Peyer's patch (tissue), 4 donors: ENCODE measurements at places on chromosomes 5 and 9. TPM values are rescaled to one million over a fixed set of nuclear protein-coding genes. Genes with fewer than 3 reads are reported as not detected.

The TNFAIP8 gene
- total RNA-seq, result 8.9 TPM

DNA sequence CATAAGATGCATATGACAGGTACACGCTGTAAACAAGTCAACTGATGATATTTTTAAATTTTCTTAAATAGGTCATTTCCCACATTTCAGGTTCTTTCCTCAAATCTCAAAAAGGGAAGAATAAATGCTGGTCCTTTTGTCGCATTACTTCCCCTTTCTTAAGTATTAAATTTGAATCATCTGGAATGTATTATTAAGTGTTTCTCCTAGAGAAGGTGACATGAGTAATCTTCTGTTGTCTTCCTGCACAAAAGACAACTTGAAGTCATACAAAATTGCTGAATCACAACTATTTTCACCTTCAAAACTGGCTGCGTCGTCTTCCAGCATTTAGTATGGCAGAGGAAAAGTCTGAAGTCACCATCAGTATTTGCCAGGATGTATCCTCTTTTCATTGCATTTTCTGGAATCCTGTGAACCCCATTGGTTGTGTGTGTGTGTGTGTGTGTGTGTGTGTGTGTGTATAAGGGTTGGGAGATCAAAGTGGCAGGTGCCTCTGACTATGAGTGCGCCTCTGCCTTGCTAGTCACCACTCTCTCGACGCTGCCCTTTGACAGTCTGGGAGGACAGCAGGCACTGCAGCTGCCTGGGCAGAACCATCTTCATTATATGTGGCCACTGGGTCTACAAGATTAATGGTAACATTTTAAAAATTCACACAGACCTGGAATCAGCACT lies 86.9 kb downstream of the MVB12B start:
- H3K4me3 ChIP-seq, result no peak overlapping the region
- H3K27ac ChIP-seq, result no peak overlapping the region
- H3K27me3 ChIP-seq, result no peaks in the 10 kb centered on the region

GRCh38 chr5:66151030-66151429 lies 6.9 kb downstream of the SREK1 start:
- H3K36me3 ChIP-seq, result peaks cover 3% of the 10 kb centered on the region
- H3K4me1 ChIP-seq, result peaks cover 13% of the 10 kb centered on the region
- H3K27ac ChIP-seq, result no peak overlapping the region
- H3K4me3 ChIP-seq, result no peak overlapping the region
- no peaks in the 10 kb centered on the region for H3K27me3 ChIP-seq
- DNase-seq, result no peak

The SHB gene
- 21.5 TPM for total RNA-seq

The CAPSL gene
- total RNA-seq, result not detected

DNA sequence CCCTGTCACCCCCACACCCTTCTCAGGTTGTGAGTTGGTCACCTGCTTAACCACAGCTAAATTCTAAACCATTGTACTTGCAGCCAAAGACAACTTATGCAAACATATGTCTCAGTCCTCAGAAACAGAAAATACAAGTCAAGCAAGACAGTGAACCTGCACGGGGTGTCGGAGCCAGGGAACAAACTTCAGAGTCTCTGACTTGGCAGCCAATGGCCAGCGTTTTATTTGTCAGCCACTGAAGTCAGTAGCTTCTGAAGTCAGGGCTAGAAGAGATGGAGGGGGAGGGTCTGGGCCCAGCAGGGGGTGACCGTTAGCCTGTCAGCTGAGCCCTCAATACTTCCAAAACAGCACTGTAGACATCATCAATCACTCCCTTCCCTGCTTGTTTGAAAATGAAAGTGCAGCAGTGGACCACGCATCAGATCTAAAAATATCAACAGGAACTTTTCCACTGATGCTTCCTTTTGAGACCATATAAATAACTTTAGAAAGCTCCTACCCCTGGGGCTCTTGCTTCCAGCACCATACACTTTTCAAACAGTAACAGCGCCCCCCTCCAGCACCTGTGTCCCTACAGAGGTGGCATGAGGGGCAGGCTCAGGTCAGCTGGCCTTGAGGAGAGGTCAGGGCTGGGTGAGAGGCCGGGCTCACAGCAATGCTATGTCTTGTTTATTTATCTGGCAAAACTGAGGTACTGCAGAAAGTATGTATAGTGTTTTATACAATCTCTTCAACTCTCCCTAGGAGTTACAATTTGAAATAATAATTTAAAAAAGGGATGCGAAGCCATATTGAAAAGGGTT lies 142.5 kb downstream of the ACER2 start:
- peak overlapping the region; percentile 42 for H3K27ac ChIP-seq
- no peaks in the 10 kb centered on the region for H3K36me3 ChIP-seq
- no peaks in the 10 kb centered on the region for H3K27me3 ChIP-seq
- no peak for DNase-seq
- H3K4me1 ChIP-seq, result no peaks in the 10 kb centered on the region

DNA sequence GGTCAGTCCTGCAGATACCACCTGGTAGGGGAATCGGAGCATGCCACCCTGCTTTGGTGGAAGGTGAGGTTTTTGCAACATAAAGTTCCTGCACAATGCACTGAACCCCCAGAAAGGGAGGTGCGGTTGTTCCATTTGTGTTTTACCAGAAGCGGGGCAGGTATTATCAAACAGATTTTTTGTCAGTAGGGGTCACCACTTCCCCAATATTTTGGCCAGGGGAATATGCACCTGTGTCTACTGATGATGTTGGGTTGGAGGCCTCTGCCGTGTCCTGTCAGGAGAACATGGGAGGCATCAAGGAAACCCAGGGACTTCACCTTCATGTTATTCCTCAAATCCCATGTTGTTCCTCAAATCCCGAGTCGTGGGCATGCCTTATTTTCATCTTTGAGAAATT lies 438.7 kb downstream of the NTRK2 start:
- H3K36me3 ChIP-seq, result no peaks in the 10 kb centered on the region
- H3K27ac ChIP-seq, result no peak overlapping the region
- no peaks in the 10 kb centered on the region for H3K4me1 ChIP-seq
- no peak for DNase-seq

The PCDHGC5 gene
- not detected for total RNA-seq

- no peaks in the 10 kb centered on the region for H3K27me3 ChIP-seq
- H3K27ac ChIP-seq, result no peak overlapping the region
- DNase-seq, result no peak
- H3K36me3 ChIP-seq, result no peaks in the 10 kb centered on the region
- no peaks in the 10 kb centered on the region for H3K4me1 ChIP-seq
These were observed 110.7 kb upstream of the NIPBL start for GRCh38 chr5:36765876-36766275.

DNA sequence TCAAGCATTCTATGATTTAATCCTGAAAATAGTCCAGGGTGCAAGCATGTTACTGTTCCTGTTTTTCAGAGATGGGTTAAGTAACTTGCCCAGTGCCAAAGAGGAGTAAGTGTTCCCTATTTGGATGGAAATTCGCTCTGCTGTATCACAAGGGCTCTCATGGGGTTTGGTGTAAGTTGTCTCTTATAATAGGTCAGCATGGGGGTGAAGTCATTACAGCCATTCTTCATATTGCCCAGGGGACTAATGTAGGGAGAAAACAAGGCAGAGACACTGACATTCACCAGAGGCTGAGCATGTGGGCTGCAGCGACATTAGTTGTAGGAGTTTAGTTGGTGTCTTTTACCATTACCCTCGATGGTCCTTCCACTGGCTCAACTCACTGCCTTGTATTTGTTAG lies 142.1 kb upstream of the GLRA1 start:
- no peak overlapping the region for H3K27ac ChIP-seq
- no peaks in the 10 kb centered on the region for H3K4me1 ChIP-seq
- no peak overlapping the region for H3K4me3 ChIP-seq
- H3K27me3 ChIP-seq, result no peaks in the 10 kb centered on the region
- DNase-seq, result no peak

The IFNA2 gene
- total RNA-seq, result not detected

- DNase-seq, result peak; percentile 47
- no peak overlapping the region for H3K27ac ChIP-seq
- H3K36me3 ChIP-seq, result no peaks in the 10 kb centered on the region
- H3K4me3 ChIP-seq, result no peak overlapping the region
- no peaks in the 10 kb centered on the region for H3K4me1 ChIP-seq
These were observed 25.8 kb upstream of the LPCAT1 start for GRCh38 chr5:1549475-1550030.
